ENCODE measurements at places on chromosomes 4 and X.

GRCh38 chrX:95675794-95676193 lies 1008.8 kb upstream of the DIAPH2 start:
- DNase-seq, result no peak

- DNase-seq, result peak; percentile 48
Measured at GRCh38 chr4:2537011-2537830, 774 bp downstream of the FAM193A start.

DNA sequence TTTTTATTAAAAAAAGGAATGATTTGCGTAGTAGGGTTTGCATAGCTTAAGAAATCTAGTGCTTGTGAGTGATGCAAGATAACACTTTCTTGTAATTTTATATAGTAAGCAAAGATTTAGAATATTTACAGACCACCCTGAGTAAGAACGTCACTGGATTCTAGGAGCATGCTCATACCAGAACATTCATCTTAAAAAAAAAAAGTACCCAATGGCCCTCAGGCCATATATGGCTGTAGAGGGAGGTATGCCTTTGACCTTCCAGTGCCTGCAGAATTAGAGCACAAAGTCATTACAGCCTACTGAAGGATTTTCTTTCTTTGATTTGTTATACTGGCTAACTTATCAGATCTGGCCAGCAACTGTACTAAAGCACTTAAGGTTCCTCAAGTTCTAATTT lies 236.3 kb upstream of the GYPA start:
- no peak for DNase-seq

- no peak for DNase-seq
Measured at GRCh38 chrX:134641346-134641745, 16.9 kb downstream of the PLAC1 start.

DNA sequence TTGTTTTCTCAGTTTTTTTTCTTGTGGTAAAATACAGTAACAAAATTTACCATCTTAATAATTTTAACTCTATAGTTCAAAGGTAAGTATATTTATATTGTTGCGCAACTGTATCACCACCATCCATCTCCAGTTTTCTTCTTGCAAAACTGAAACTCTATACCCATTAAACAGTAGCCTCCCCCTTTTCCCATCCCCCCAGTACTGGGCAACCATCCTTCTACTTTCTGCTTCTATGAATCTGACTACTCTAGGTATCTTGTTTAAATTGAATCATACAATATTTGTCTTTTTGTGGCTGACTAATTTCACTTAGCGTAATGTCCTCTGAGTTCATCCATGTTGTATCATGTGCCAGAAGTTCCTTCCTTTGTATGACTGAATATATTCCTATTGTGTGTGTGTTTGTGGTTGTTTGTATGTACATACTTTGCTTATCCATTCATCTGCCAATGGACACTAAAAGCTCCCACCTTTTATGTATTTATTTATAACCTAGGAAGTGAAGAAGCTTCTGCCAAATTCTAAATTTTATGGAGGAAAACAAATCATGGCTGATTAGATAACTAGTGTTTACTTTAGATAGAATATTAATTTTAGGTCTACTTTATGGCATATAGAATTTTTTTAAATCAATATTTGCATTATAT lies 10.0 kb downstream of the ABHD18 start:
- DNase-seq, result peak; percentile 50

DNA sequence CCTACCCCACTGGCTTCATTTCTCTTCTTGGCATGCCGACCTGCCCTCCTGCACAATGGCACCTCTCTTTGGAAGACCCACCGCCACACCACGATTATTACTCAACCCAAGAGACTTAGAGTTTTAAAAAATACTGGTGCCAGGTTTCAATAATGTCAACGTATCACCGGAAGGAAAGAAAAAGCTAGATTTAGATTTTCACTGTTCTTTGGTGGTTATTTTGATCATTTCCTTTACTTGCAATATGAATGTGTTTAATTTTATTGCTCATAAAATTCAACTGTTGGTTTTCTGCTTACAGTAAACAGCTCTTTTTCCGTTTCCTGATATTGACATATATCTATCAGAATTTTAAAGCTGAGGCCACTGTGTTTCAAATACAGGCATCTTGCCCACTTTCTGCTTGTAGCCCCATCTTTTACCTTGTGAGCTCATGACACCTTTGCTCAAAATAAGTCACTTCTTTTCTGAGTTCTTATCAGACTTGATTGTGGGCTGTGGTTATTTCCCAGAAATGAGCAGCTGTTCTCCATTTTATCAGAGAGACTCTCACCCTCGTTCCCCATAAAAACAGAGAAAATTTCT lies 439.1 kb downstream of the INPP4B start:
- DNase-seq, result peak; percentile 19

- DNase-seq, result no peak
Measured at GRCh38 chr4:141356963-141357335, 136.3 kb downstream of the ZNF330 start.

DNA sequence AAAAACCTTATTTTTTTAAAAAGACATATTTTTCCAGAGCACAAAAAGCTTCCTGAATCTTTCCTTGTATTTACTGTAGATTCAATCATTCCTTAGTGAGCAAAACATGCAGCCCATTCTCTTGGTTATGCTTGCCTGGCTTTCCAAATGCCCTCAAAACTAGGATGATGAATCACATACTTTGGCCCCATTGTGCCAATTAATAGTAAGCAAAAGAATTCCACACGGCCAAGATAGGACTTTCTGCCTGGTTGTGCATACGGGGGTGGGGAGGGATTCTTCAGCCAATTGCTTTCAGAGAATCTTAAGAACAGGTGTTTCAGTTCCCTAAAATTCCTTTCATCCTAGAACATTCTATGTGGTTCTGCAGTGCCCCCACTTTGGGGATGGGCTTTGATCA lies 7.0 kb downstream of the RAI2 start:
- no peak for DNase-seq

- DNase-seq, result peak; percentile 46
Measured at GRCh38 chr4:182238355-182238931, 4.8 kb upstream of the TENM3 start.

DNA sequence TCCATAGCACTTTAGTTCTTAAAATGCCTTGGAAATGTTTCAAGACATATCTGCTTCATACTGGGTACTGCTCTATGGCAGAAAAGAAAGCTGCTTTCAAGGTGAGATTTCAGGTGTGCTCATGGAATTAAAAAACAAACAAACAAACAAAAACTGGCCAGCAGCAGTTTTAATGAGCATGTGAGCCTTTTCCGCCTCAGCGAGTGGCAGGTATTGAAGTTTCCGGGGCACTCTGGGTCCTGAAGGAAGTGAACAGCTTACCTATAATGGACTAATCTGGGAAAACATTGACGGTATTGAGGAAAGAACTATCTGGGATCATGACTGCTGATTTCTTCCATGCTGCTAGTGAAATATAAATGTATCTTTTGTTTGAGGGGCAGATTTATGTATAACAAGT lies 194.6 kb downstream of the MAML3 start:
- no peak for DNase-seq

Measured in ELR (cell line).